CD4-positive, CD25-positive, alpha-beta regulatory T cell (primary cell): ENCODE measurements at places on chromosomes 1 and 21. TPM values are rescaled to one million over a fixed set of nuclear protein-coding genes. Genes with fewer than 3 reads are reported as not detected.

DNA sequence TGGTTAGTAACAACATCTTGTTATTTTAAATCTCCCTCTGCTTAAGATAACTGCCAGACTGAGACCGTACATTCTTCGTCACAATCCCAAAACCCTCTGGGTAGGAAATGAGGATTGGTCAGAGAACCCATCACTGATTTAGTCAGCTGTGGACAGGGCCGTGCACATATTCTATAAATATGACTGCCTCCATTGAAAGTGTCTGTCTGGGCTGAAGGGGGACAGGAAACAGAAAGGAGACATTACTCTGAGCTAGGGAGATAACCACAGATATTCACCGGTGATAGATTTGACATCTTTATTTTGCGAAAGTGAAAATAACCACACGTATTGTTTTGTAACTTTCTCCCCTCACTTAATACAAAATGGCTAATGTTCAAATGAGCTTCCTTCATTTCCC, 36.9 kb upstream of the ST6GALNAC5 start:
- no peaks in the 10 kb centered on the region for H3K4me1 ChIP-seq
- H3K4me3 ChIP-seq: no peak overlapping the region
- no peaks in the 10 kb centered on the region for H3K27me3 ChIP-seq
- no peak for DNase-seq

GRCh38 chr1:31318146-31318545, 21.3 kb downstream of the ZCCHC17 start:
- no peak for DNase-seq
- H3K4me3 ChIP-seq: no peak overlapping the region
- peaks cover 54% of the 10 kb centered on the region for H3K36me3 ChIP-seq
- no peak overlapping the region for H3K27ac ChIP-seq
- no peaks in the 10 kb centered on the region for H3K4me1 ChIP-seq

DNA sequence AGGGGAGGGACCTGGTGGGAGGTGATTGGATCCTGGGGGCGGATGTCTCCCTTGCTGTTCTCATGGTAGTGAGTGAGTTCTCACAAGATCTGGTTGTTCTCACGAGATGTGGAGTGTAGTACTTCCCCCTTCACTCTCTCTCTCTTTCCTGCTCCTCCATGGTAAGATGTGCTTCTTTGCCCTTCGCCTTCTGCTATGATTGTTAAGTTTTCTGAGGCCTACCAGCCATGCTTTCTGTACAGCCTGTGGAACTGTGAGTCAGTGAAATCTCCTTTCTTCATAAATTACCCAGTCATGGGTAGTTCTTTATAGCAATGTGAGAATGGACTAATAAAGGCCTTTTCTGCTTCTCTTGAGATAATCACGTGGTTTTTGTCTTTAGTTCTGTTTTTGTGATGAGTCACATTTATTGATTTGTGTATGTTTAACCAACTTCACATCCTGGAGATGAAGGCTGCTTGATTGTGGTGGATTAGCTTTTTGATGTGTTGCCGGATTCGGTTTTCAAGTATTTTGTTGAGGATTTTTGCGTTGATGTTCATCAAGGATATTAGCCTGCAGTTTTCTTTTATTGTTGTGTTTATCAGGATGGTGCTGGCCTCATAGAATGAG, 45.5 kb downstream of the RABGAP1L start:
- H3K27ac ChIP-seq: peak overlapping the region; percentile 49
- DNase-seq: no peak
- H3K27me3 ChIP-seq: no peaks in the 10 kb centered on the region
- peak overlapping the region; percentile 5 for H3K4me3 ChIP-seq

DNA sequence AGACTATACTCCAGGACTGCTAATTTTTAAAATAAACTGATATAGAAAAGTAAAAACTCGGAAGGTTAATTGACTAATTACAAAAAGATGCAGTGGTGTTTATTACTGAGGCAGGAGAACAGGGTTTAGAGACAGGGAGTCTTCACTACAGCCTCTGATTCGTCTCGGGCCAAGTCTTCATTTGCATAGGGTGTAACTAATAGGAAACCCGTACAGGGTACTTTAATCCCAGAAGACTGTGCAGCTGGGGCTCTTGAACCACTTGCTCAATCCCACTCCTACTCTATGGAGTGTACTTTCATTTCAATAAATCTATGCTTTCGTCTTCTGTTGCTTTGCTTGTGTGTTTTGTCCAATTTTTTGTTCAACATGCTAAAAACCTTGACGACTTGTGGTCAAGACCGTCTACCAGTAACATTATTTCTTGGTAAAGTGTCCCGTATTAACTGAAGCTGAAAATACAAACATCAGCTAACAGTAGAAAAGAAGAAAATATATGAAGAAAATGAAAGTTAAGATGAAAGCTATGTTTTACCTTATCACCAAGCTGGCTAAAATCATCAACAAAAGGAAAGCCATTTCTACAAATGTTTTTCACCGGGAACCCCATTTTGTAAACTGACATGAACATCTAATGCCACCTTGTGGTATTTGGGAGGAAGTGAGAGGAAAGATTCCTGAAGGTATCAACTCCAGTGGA, 8.0 kb downstream of the SDHB start:
- no peak overlapping the region for H3K4me3 ChIP-seq
- H3K36me3 ChIP-seq: peaks cover 49% of the 10 kb centered on the region
- peaks cover 13% of the 10 kb centered on the region for H3K4me1 ChIP-seq
- no peaks in the 10 kb centered on the region for H3K27me3 ChIP-seq
- peak overlapping the region; percentile 1 for H3K27ac ChIP-seq

DNA sequence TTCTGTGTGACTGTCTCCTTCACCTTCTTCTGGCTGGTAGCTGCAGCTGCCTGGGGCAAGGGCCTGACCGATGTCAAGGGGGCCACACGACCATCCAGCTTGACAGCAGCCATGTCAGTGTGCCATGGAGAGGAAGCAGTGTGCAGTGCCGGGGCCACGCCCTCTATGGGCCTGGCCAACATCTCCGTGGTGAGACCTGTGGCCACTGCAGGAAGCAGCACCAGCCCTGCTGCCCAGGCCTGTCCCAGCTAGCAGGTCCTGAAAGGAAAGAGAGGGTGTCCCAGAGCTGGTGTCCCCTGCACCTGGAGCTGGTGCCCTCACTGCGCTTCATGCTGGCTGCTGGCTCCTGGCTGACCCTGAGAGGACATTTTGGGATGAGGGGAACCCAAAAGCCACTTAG, 5.9 kb upstream of the ATXN7L2 start:
- H3K27ac ChIP-seq: no peak overlapping the region
- DNase-seq: no peak
- H3K4me1 ChIP-seq: peaks cover 1% of the 10 kb centered on the region

GRCh38 chr1:161175771-161176453, 1.4 kb downstream of the B4GALT3 start:
- DNase-seq: no peak
- H3K4me1 ChIP-seq: peaks cover 53% of the 10 kb centered on the region

GRCh38 chr1:85188530-85188929, 12.3 kb downstream of the SYDE2 start:
- H3K36me3 ChIP-seq: no peaks in the 10 kb centered on the region
- H3K27me3 ChIP-seq: no peaks in the 10 kb centered on the region
- no peak for DNase-seq

DNA sequence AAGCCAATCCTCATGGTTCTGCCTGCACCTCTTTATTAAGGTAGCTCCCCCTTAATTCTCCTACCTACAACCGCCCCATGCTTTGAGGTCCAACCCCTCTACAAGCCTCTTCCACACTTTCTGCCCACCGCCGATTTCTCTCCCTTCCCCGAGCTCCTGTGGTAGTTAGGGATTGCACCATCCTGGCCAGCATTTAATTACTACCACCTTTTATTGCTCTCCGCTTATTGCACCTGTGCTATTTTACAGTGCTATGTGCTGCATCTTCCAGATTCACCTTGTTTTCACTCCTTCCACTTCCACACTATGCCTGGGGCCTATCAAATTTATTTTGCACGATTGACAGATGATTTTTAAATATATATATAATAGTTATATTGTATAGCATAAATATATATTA, 29.3 kb upstream of the DNAJC11 start:
- H3K27me3 ChIP-seq: no peaks in the 10 kb centered on the region
- H3K36me3 ChIP-seq: no peaks in the 10 kb centered on the region
- H3K4me1 ChIP-seq: no peaks in the 10 kb centered on the region
- DNase-seq: no peak

- no peak for DNase-seq
- H3K4me1 ChIP-seq: no peaks in the 10 kb centered on the region
- H3K4me3 ChIP-seq: no peak overlapping the region
- H3K27ac ChIP-seq: no peak overlapping the region
- no peaks in the 10 kb centered on the region for H3K36me3 ChIP-seq
These were observed 69.1 kb downstream of the KCNJ15 start for GRCh38 chr21:38325731-38326420.

- no peak for DNase-seq
- no peak overlapping the region for H3K27ac ChIP-seq
- H3K27me3 ChIP-seq: no peaks in the 10 kb centered on the region
- no peaks in the 10 kb centered on the region for H3K4me1 ChIP-seq
- H3K4me3 ChIP-seq: no peak overlapping the region
These were observed 63.7 kb downstream of the MAP10 start for GRCh38 chr1:232868793-232869491.

DNA sequence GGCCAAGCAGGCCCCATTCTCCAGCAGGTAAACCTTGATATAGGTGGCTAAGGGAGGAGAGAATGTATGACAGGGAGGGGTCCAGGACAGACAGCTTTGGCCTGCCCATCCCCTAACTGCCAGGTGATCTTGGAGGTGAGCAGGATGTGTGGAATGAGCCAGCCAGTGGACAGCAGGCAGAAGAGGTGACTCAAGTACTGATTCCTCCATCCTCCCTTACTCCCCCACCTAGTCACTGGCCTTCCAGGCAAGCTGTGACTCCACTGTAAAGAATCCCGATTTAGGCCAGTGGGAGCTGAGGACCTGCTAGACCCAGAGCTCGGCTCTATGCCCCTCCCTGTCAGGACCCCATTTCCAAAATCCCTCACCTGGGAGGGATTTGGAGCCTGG, 36.6 kb downstream of the RIMS3 start:
- H3K4me3 ChIP-seq: no peak overlapping the region
- H3K4me1 ChIP-seq: peaks cover 8% of the 10 kb centered on the region
- H3K27me3 ChIP-seq: no peaks in the 10 kb centered on the region

GRCh38 chr1:85464497-85465098, 361 bp downstream of the DDAH1 start:
- no peak overlapping the region for H3K4me3 ChIP-seq
- DNase-seq: no peak
- H3K27ac ChIP-seq: no peak overlapping the region
- H3K36me3 ChIP-seq: no peaks in the 10 kb centered on the region

DNA sequence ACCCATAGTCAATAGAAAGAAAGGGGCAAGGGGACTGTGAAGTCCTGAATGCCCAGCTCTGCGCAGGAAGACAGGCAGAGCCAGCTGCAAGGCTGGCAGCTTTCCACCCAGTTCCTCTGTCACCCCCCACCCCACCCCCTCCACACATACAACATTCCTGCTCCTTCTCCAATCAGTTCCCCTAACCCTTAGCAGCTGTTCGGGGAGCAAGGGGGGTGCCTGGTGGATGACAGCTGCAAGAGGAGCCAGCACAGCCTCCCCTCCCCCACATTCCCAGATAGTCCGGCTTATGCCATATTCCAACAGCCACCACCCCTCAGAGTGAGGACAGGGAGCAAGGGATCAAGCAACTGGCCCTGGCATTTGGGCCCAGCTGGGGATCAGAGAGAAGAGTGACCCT, 9.7 kb downstream of the ARHGEF2 start:
- no peaks in the 10 kb centered on the region for H3K27me3 ChIP-seq
- H3K4me1 ChIP-seq: peaks cover 68% of the 10 kb centered on the region
- peaks cover 65% of the 10 kb centered on the region for H3K36me3 ChIP-seq
- H3K4me3 ChIP-seq: peak overlapping the region; percentile 31
- DNase-seq: no peak

DNA sequence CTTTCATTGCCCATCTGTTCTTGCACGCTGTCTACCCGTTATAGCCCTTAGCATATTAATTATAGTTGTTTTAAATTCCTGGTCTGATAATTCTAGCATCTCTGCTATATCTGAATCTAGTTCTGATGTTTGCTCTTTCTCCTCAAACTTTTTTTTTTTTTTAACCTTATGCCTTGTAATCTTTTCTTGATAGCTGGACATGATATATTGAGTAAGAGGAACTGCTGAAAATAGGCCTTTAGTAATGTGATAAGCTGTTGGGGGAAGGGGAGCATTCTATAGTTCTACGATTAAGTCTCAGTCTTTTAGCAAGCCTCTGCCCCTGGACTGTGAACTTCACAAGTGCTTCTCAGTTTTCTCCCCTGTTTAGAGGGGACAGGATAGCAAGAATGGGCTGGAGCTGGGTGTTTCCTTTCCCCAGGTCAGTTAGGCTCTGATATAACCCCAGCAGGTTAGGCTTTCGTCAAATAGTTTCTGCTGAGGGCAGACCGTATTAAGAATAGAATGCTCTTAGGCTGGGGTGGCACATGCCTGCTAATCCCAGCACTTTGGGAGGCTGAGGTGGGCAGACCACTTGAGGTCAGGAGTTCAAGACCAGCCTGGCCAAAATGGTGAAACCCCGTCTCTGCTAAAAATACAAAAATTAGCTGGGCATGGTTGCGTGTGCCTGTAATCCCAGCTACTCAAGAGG, 62.2 kb downstream of the ZFYVE9 start:
- no peak for DNase-seq
- peaks cover 5% of the 10 kb centered on the region for H3K27me3 ChIP-seq
- no peak overlapping the region for H3K4me3 ChIP-seq

DNA sequence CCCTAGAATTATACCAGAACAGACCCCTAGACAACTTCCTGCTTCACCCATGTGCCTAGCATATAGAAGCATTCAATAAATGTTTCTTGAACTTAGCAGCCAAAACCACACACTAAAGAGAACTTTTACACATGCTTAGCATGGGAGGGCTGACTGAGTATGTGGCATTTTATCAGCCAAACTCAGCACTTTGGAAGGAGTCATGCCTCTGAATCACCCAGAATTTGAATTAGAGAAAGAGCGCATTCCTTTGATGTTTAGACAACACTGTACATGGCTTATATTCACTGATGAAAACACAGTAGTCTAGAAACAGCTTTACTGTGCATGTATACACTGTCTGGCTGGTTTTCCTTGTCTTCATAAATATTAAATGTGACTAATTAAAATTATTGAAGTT, 26.1 kb downstream of the SPAG17 start:
- no peaks in the 10 kb centered on the region for H3K4me1 ChIP-seq
- H3K36me3 ChIP-seq: no peaks in the 10 kb centered on the region
- no peaks in the 10 kb centered on the region for H3K27me3 ChIP-seq
- no peak for DNase-seq
- H3K27ac ChIP-seq: no peak overlapping the region

GRCh38 chr1:178581351-178582303, 68.7 kb downstream of the TEX35 start:
- H3K4me3 ChIP-seq: no peak overlapping the region
- H3K27ac ChIP-seq: no peak overlapping the region
- H3K4me1 ChIP-seq: no peaks in the 10 kb centered on the region
- H3K27me3 ChIP-seq: no peaks in the 10 kb centered on the region
- DNase-seq: no peak
- no peaks in the 10 kb centered on the region for H3K36me3 ChIP-seq

- DNase-seq: no peak
- H3K27ac ChIP-seq: no peak overlapping the region
- no peak overlapping the region for H3K4me3 ChIP-seq
- H3K4me1 ChIP-seq: no peaks in the 10 kb centered on the region
- no peaks in the 10 kb centered on the region for H3K36me3 ChIP-seq
These were observed 162.6 kb upstream of the USP25 start for GRCh38 chr21:15567191-15567590.

The C1orf87 gene
- polyA plus RNA-seq: not detected

The RNF220 gene
- polyA plus RNA-seq: 79.1 TPM

The CELA3A gene
- not detected for polyA plus RNA-seq

The LHX8 gene
- polyA plus RNA-seq: not detected

The FMO2 gene
- not detected for polyA plus RNA-seq
